Left renal cortex interstitium (tissue), 4 donors: ENCODE measurements at places on chromosomes 1 and 21.

DNA sequence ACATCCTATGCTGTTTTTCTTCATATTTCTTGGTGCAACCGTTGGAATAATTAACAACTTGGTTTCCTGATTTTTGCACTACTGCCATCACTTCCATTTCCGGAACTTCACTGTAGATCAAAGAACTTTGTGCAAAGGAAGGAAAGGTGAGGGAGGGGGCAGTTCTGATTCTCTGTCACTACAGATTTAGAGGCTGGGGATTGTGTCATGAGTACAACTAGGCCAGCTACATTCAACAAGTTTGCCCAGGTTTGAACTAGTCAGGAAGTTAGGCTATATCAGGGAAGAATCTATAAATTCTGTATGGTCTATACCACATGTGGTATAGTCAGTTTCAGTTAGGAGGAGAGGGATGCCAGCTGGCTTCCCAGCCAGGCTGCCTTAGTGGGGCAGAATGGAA is 84.2 kb downstream of the RGL1 start:
- no peak for DNase-seq

DNA sequence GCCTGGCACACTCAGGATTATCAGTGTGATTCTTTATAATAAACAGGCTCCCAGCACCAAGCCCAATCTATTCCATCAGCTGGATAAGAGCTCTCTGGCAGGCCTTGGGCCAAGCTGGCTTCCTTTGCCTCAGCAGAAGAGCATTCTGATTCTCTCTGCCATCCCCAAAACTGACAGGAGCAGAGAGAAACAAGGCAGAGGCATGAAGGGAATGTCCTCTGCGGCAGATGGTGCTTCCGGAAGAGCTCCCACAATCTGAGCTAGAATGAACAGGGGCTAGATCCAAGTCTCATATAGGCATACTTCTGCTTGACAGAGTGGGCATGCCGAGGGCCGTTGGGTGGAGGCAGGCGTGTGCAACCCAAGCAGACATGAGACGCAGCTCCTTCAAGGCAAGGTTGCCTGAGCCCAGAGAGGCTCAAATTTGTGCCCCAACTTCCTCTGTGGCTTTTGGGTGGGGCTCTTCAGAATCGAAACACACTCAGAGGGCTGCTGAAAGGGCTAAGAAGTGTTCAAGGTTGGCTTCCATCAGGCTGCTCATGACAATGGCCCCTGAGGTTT is 4.0 kb downstream of the CAPN2 start:
- DNase-seq: no peak

GRCh38 chr1:182739545-182739944 is 50.0 kb upstream of the NPL start:
- DNase-seq: peak; percentile 55

DNA sequence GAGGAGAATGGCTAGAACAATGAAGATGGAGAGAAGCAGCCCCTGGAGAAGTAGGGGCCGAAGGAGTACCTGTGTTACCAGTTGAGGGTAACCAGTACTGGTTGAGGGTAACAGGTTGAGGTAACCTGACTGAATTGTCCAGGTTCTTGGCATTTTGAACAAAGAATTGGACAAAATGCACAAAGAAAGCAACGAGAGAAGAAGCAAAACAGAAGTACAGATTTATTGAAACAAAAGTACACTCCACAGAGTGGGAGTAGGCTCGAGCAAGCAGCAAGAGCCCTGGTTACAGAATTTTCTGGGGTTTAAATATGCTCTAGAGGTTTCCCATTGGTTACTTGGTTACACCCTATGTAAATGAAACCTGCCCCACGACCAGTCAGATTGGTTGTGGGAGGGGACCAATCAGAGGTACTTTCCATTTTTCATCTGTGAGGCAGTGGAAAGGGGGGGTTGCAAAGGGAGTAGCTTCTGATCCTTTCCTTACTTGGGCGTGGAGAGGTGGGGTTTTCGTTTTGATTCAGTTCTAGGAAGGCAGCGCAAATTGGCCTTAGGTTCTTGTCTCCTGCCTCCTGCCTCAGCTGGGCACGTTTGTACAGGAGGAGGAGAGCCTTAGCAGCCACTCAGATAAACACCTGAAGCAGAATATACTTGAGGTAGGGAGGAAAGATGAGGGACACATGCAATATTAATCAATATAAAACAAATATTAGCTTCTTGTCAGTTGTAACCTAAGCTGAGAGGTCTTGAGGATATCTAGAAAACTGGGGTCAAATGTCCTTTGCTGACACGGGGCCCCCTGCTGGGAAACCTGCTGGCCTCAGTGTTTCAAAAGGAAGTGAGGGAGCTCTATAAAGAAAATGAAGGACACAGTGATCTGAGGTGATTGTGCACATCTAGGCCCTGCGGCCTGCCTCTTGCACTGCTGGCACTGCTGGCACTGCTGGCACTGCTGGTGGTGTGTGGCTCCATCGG is 14.3 kb upstream of the LSM10 start:
- no peak for DNase-seq

DNA sequence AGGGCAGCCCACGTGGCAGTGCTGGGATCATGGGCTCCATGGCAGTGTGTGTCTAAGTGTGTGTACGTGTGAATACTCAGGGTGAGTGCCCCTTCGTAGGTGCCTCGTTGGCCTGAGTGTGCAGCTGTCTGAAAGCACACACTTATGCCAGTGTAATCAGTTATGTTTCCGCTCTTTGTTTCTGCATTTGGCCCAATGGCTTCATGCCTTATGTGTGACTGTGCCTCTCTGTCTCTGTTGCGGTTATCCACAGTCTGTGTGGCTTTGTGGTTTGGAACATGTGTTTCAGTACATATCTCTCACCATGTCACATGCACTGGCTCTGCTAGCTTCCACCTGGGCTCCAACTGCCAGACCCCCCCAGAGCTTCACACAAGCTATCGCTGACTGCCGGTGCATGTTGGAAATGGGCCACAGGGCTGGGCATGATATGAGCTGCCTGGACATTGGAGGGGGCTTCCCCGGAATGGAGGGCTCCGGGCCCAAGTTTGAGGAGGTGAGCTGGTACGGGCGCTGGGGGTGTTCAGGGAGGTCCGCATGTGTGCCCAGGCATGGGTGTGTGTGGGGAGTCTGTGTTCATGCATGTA is 70.3 kb upstream of the TINAGL1 start:
- DNase-seq: no peak

DNA sequence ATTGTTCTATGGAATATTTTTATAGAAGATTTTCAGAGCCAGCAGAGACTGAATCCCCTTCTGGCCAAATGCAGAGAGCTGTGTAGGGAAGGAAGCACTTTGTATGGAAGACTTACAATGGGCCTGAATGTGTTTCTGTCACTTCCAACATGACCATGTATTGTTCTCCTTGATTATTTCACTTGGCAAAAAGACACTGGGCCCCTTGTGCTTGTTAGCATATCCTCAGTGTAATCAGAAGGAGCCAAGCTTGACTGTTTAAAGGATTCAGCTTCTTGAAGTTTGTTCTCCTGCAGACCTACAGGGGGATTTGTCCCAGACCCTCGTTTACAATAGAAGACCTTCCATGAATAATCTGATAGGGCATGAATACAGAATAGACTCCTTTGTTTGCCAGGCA is 48.1 kb upstream of the UBE2U start:
- DNase-seq: no peak

GRCh38 chr1:58561633-58562032 is 15.1 kb upstream of the OMA1 start:
- DNase-seq: no peak

- no peak for DNase-seq
Measured at GRCh38 chr1:223765036-223765718, 52.8 kb downstream of the CAPN2 start.

DNA sequence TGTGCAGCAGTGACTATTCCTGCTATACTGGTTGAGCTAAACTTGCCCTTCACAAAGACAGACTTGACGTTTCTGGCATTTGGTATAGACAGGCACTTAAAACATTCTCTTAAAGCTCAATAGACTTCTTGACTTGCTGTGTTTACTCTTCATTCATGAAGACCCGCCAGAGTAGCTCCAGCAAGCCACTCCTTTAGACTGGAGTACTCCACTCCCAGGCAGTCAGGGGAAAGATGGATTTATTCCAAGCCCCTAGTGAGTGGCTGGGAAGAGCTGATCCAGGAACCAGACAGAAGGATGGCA is 70.7 kb downstream of the EVA1C start:
- no peak for DNase-seq

DNA sequence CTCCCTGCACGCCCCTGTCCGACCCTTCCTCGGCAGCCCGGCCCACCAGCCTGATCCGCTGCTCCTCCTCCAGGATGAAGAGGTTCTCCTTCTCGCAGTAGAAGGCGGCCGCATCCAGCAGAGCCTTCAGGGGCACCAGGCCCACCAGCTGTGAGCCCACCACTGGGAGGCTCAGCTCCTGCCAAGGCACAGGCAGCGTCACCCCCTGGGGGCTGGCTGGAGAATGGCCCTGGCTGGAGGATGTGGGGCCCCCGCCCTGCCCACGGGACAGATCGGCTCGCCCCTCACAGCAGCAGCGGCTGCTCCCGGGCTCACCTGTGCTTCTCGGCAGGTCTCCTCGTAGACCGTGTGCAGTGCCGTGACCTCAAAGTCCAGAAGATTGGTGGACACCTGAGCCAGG is 5.3 kb downstream of the FTCD start:
- no peak for DNase-seq

GRCh38 chr1:5274527-5274926 is 620.1 kb downstream of the AJAP1 start:
- no peak for DNase-seq

DNA sequence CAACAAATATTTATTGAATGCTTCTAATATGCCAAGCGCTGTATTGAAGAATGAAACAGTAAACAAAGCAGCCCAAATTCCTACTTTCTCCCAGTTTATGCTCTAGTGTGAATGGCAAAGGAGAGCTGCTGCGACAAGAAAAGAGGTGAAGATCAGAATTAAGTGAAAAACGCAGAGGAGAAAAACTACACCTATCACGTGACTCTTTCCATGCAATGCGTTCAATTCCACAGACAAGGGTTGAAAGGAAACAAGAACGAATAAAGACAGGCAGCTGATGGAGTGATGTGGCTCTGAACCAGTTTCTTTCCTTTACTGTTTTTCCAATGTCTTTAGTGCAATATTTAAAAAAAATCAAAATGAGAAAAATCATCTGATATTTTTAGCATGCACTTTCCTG is 23.6 kb downstream of the MT1HL1 start:
- DNase-seq: no peak

- peak; percentile 63 for DNase-seq
Measured at GRCh38 chr1:20521960-20522861, 14.3 kb upstream of the MUL1 start.

GRCh38 chr1:103250441-103250861 is 142.1 kb upstream of the COL11A1 start:
- DNase-seq: no peak

- DNase-seq: no peak
Measured at GRCh38 chr1:10415211-10415930, 14.9 kb upstream of the CENPS start.

- DNase-seq: no peak
Measured at GRCh38 chr1:206067486-206068227, 14.7 kb downstream of the RHEX start.

- DNase-seq: no peak
Measured at GRCh38 chr1:110453829-110454228, 2.9 kb downstream of the PROK1 start.

GRCh38 chr1:171911506-171911905 is 70.2 kb downstream of the DNM3 start:
- no peak for DNase-seq

GRCh38 chr1:29333008-29333407 is 96.7 kb downstream of the PTPRU start:
- no peak for DNase-seq

- no peak for DNase-seq
Measured at GRCh38 chr1:156639601-156640101, 2.3 kb upstream of the BCAN start.

GRCh38 chr21:45090966-45091365 is 16.6 kb downstream of the ADARB1 start:
- DNase-seq: no peak

- no peak for DNase-seq
Measured at GRCh38 chr1:98054786-98055185, 134.0 kb upstream of the DPYD start.
